ENCODE measurements at places on chromosomes 1 and 21.
A peak's percentile ranks its signal among the peaks of the same experiment; 100 is the strongest.

DNA sequence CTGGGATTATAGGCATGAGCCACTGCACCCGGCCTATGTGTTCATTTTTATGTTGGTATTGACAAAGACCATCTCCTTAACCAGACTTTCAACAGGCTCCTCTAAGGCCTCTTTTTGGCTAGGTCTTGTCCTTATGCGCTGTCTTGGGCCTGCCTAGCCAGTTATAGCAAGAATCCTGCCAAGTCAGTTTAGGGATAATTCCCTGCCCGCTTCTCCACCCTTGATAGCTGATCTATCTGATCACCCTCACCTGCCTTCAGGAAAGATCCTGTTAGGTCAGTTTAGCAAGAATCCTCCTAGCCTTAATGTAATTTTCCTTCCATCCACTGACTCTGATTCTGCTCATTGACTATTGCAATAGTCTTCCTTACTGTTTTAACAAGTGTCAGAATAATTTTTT, 2.4 kb upstream of the B4GALT3 start:
- no peak for DNase-seq

GRCh38 chr1:68140536-68140935, 90.1 kb upstream of the DIRAS3 start:
- no peak for DNase-seq

DNA sequence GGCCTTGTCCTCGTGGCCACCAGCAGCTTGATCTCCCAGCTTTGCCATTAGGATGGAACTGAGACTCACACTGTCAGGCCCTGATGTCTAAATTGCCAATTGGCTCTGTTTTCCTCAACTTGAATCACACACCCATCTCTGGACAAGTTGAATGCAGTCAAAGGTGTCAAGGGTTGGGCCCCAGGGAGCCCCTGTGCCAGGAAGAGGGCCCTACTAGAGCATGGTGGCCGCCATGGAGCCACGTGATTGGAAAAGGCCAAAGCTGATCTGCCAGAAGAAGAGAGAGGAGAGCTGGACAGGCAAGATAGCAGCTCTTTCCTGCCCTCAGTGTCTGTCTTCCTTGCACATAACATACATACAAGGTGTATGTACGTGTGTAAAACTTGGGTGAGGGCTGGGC, 54.9 kb upstream of the NEK2 start:
- DNase-seq: no peak

DNA sequence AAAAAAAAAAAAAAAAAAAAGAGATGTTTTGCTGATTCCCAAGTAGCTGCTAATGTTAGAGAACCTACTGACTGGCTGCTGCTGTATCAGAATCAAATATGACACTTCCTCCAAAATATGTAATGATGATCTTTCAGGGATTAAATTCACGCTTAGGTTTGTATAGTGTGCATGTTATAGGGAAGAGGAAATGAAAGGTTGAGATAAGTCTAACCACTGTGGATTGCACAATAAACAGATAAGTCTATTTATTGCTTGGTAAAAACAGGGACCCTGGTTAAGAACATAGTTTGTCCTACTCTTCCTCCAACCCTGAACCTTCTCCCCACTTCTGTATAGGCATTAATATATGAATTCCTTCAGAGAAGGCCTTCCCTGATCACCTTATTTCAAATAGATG, 13.2 kb downstream of the RC3H1 start:
- DNase-seq: no peak

- DNase-seq: no peak
Measured at GRCh38 chr1:10978719-10979118, 33.7 kb upstream of the TARDBP start.

DNA sequence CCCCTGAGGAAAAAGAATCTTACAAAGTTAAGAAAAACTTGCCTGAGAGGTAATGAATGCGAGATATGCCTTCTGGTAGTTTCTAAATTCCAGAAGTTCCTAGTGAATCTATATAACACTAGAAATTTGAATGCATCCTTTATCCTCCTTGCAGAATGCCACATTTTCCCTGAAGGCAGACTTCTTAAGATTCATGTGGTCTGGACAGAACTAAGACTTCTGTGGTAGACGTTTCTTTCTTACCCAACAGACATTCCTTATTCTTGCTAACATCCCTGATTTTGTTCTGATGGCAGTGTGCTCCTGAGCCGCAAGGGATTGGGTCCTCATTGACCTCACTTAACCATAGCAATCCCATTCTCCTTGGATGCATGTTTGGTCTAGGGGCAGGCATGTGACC, 121.3 kb upstream of the PAPPA2 start:
- no peak for DNase-seq

DNA sequence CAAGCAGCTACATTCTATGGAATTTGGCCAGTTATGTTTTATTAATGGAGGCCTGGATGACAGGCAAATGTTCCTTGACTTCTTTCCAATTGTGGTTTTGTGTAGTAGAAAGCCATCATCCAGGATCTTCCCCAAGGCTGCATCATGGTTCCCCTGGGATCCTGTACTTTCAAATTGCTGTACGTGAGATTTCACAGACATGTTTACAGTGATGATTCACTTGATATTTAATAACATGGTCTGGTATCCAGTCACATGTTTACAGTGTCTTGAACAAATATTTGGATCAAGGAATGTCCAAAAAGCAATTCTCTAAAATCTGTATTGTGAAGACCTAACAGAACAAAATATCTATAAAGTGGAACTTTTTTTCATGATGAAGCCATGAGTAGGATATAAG, 68.3 kb upstream of the ST6GALNAC3 start:
- peak; percentile 54 for DNase-seq

- no peak for DNase-seq
Measured at GRCh38 chr1:212669600-212669999, 30.0 kb downstream of the BATF3 start.

GRCh38 chr1:200410566-200410878, 686 bp upstream of the ZNF281 start:
- DNase-seq: peak; percentile 92

DNA sequence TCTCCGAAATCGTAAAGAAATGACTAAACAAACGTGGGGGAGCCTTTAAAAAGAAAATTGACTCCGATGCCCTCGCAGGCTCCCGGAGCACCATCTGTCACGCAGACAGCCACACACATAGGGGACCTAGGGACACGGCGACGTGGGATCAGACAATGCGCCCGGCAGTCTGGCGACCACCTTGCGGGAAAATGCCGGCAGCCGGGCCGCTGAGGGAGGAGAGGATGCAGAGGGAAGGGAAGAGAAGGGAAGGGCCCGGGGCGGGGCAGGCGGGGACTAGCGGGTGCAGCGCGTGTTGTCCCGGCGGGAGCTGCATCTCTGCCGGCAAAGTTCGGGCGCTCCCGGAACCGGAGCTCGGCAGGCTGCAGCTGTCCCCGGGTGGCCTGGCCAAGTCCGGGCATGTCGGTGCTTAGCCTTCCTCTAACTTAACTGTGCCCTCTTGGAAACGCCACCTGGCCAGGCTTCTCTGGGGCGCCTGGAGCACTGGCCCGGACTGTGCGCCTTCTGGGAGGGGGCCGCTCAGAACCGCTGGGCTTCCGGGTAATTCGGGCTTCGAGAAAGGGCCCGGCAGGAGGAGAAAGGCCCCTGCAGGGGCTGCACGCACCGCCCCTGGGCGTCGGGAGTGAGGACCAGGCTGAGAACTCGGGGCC, 1.8 kb downstream of the NHLH2 start:
- DNase-seq: peak; percentile 59

DNA sequence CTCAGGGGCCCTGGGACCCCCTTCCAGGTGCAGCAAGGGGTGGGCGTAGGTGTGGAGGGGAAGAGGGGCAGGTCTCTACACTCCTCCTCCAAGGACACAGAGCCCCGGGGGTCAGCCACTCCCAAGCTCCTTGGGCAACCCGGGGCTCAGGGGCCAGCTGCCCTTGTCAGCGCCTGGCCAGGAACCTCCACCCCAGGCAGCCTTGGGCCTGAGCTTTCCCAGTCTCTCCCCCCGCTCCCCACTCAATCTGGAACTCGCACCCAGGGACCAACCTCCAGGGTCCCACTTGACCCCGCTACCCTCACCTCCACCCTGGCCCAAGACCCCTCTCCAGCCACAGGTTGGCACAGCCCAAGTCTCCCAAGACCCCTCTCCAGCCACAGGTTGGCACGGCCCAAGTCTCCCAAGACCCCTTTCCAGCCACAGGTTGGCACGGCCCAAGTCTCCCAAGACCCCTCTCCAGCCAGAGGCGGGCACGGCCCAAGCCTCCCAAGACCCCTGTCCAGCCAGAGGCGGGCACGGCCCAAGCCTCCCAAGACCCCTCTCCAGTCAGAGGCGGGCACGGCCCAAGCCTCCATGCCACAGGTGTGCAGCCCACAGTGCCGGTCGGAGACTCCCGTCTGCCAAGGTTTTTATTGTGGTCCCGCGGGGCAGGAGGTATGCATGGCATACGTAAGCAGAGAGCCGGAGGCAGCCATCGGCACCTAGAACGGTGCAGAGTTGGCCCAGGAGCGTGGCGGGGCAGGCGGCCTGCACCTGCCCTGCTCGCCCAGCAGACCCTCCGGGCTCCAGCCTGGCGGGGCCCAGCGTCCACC, 3.0 kb downstream of the TNFRSF4 start:
- DNase-seq: no peak

DNA sequence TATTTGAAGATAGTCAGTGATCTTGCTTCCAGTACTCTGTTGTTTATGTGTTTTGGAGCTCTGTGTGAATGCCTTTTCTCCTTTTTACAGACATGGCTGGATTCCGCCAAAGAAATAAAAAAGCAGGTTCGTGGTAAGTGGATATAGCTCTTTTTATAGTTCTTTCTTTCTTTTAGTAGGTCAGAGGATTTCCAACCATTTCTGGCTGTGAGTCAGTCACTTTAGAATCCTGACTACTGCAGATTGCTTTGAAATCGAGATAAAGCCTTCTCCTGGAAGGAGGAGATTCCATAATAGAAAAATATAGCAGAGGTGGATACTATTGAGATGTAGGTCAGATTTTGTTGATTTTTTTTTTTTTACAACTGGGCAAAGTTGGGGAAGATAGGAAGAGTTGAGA, 97.4 kb downstream of the EPB41 start:
- DNase-seq: no peak

DNA sequence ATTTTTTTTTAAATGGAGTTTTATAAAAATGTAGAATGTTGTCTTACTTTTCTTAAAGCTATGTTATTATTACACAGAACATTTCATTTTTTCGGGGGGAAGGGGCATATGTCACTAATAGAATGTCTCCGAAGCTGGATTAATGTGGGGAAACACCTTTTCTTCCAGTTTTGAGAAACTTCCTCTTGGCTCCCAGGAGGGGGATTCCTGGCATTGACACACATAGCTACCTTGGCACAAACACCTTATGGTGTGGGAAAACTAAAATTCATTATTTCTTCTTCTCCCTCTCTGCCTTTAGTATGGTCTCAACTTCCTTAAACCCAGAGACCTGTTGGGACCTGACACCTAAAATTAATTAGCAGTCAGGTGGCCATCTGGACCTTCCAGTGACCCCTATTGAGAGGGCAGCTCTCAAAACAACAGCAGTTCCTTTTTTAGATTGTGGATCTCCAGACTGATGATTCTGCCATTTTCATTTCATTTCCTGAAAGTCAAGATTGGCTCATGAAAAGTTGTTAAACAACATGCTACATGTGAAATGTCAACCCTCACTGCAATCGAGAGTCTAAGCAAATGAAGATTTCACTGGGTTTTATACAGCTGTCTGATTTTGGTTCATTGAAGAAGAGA, 70.1 kb upstream of the EDEM3 start:
- no peak for DNase-seq

DNA sequence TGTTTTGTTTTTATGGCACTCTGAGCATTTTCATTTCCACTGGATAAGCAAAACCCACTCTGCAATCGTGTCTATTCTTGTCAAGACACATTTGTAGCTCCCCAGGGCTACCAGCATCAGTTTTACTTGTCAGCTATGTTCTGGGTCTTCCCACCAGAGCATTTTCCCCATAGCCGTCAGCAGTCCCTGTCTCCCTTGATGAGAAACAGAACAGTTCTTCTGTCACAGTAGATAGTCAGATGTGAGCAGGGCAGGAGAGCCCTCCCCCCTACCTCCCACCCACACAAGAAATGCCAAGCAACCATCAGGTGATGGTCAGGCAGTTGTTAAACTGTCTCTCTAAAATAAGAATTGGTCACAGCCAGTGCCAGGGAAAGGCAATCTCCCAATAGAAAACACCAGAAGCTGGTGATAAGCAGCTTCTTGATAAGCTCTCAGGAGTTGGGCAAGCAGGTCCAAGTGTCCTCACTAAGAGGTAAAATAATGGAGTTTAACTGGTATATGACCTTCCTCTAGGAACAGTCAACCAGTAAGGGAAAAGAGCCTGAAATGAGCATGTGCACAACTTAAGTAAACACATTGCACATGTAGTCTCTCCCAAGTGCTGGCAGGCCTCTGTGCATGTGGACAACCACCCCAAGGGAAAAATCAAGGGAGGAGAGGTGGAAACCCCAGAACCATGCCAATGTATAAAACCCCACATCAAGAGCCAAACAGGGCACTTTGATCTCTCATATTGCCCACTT, 208.2 kb downstream of the S1PR1 start:
- DNase-seq: peak; percentile 20

GRCh38 chr1:160209321-160210046, 4.3 kb downstream of the PEA15 start:
- DNase-seq: no peak

DNA sequence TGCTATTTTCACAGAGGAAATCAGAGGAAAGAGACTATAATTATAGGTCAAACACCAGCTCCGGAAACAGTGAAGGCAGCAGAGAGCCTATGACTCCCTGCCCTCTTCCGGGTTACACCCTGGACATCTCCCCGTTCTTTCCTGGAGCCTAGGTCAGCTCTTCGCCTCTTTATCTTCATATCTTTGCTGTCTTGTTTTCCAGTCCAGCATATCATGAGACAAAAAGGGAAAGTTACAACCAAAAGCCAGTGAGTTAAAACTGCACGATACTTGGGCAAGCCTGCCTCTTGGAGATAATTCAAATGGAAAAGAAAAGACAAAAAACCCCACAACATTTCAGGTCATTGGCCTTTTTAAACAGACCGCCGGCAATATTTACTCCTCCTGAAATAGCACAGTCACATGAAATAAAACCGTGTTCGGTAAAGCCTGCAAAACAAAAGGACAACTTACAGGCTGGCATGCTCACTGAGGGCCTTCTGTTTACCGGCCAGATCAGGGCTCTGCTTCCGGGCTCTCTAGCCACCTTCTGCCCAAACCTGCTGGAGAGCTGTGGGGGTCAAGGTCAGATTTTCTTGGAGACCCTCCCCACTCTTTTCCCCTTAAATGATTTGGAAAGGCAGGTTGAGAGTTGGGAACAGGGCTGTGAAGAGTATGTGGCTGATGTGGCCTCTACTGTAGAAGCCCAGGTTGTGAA, 42.8 kb upstream of the PPP2R5A start:
- DNase-seq: no peak

DNA sequence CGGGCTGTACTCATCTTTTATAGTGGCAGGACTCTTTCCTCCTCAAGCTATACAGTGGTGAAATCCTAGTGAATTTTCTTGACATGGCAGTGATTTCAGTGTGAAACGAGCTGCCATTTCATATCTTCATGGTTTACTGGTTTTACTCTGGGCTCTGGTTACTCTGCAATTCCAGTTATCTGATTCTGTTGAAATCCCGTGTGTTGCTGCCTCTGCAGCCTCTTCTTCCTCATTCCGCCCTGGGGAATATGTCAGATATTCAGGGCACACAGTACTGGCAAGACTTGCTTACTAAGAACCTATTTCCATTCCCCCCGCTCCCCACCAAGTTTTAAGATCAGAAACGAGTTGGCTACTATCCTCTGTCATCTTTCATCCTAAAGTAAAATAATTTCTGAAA, 7.9 kb upstream of the OR2B11 start:
- DNase-seq: no peak

GRCh38 chr1:67159233-67159632, 7.0 kb upstream of the IL23R start:
- no peak for DNase-seq
